Caki2 (cell line): ENCODE measurements at places on chromosomes 7 and 10.
A peak's percentile ranks its signal among the peaks of the same experiment; 100 is the strongest.

DNA sequence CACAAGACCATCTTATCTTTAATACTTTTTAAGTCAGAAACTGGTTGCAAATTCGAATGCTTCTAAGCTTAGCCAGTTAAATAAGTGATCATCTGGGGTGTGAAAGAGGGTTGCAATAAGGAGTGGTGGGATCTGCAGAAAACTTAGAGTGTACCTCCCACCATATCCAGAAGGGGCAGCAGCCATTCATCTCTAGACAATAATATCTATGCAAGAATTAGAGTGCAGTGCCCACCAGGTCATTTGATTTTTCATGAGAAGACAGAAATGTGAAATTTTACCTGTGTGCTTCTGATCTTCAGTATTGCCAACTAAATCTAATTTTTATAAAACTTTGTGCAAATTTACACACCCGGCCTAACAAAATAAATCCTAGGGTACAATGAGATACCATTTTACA lies 127.2 kb upstream of the SP4 start:
- no peak for DNase-seq

DNA sequence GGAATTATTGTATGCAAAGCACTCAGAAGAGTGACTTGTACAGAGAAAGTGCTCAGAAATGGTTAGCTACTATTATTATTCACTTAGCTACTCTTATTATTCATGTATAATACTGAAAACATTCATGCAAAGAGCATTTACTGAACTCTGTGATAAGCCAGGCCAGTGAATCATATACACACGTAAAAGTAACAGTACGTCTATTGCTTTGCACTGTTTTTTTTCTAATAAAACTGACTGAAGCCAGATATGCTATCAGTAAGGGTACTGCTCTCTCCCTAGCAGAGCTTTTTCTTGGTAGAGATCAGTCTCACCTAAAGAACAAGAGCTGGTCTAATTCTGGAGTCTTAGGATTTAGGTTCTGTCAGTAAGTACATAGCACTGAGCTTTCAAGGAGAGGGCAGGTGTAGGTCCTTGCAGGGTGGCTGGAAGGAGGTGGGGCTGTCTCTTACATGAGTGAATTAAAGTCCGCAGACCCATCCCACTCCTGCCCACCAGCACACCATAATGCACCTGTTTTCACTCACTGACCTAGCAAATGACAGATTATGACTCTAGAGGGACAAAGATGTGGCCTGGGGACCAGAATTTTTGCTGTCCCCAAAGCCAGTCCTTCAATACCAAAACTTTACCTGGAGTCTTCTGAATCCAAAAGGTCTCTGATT lies 145.9 kb downstream of the ARID5B start:
- DNase-seq = no peak

DNA sequence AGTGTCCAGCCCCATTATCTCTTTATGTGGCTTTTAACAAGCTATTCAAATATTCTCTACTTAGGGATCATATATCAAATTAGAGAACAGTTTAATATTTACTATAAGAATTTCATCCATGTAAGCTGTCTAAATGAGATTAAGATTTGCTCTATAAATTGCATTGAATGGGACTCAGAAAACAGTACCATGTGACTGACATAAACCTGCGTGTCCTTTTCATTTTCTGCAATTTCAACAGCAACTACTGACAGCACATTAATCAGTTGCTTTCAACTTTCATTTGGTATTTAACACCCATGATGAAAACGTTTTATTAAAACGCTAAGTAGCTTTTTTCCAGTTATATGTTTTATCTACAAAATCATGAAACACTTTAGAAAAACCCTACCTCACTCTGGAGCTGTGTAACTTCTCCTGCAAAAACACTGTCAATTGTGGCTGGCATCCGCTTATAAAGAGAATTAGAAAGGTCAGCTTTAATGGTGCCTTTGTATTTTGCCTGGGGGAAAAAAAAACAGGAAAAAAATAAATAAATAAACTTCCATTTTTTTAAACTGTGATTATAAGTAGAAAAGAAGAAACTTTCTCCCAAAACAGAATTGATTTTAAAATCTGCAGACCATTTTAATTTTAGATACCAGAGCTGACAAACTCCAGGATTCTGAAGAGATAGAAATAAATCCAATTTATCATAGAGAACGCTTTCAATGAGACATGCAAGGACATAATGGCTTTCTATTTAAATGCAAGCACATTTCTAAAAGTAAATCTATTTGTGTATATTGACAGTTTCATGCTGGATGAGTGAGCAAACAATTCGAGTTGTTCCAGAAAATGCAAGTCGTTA lies 9.2 kb downstream of the NEBL start:
- no peak for DNase-seq

GRCh38 chr7:570801-571070 lies 51.1 kb upstream of the PDGFA start:
- DNase-seq = no peak

GRCh38 chr7:71633551-71634008 lies 501.6 kb downstream of the GALNT17 start:
- peak; percentile 92 for DNase-seq
